ENCODE measurements at places on chromosomes 2 and 18.

- no peak for DNase-seq
These were observed 203.3 kb downstream of the TFCP2L1 start for GRCh38 chr2:121081701-121082100.

GRCh38 chr2:69242651-69243051 is 144.4 kb downstream of the GFPT1 start:
- no peak for DNase-seq

- peak; percentile 63 for DNase-seq
These were observed 1.2 kb upstream of the AFTPH start for GRCh38 chr2:64522843-64523428.

- no peak for DNase-seq
These were observed 526.8 kb downstream of the TDRD15 start for GRCh38 chr2:21650569-21650968.

GRCh38 chr2:84939426-84940087 is 31.4 kb upstream of the KCMF1 start:
- DNase-seq, result peak; percentile 66

DNA sequence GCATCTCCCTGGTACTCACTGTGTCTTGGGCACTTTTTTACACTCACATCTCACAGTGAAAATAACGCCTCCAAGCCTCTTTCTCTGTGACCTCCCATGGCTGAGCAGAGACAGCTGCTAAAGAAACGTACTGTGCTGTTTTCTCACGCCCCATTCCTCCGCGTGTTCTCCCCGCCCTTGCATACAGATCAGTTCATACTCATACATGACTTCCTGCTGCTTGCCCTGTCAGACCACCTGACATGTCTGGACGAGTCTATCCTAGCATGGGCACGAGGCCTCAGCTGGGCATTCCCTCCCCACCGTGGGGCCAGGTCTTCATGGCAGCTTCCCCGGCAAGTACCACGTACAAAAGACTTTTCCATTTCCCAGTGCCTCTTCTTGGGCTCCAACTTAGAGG is 21.2 kb upstream of the IL1A start:
- DNase-seq, result no peak

GRCh38 chr2:176461809-176462670 is 192.8 kb downstream of the MTX2 start:
- no peak for DNase-seq

DNA sequence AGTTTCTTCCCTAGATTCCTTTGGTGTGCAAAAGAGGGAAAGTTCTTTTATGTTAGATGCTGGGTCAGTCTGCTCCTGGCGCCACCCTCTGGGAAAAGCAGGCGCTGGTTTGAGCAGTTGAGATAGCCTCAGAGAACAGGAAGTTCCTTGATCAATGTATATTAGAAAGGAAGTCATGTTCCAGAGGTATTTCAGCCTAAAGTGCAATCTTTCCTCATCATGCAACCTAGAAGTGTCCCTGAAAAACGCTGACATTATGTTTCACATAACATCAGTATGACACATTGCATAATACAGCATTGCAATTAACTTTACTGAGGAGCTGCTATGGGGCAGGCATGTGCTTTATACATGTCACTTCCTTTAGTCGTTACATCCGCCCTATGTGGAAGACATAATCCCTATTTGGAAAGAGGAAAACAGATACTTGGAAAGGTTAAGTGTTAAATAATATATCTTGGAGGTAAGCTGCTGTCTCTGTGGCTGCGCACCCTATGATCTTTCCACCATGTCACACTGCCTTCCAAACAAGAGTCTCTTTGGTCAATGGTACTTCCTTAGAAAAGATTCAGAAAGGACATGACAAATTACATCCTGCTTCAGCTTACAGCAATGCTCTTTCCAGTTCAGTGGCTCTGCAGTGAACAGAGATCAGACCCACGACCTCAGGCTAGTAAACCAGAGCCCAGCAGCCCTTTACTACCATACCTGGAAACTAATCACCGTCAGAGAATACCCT is 369.7 kb downstream of the RAD51AP2 start:
- DNase-seq, result no peak

GRCh38 chr2:98524168-98524567 is 79.5 kb downstream of the INPP4A start:
- DNase-seq, result no peak

GRCh38 chr2:47373747-47374146 is 29.2 kb upstream of the MSH2 start:
- no peak for DNase-seq

GRCh38 chr2:64840426-64840881 is 148.7 kb upstream of the SLC1A4 start:
- DNase-seq, result no peak

- no peak for DNase-seq
These were observed 634 bp upstream of the CNDP1 start for GRCh38 chr18:74533666-74534065.

GRCh38 chr2:205658572-205658971 is 23.7 kb upstream of the NRP2 start:
- DNase-seq, result no peak

DNA sequence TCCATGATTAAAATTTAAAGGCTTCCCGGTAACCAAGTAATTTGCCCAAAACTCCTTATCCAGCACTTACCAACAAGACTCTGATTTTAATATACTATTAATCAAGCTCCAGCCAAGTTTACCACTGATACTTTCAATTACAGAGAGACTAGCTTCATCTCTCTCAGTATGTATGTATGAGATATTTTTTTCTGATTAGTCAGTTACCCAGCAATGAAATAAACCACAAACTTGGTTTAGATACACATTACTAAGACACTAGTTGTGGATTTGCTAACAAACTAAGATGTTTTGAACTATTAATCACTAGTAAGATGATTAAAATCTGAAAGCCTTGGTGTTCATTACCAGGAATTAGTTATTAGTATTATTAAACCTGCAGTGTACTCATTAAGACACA is 1272.2 kb upstream of the ACVR2A start:
- no peak for DNase-seq

DNA sequence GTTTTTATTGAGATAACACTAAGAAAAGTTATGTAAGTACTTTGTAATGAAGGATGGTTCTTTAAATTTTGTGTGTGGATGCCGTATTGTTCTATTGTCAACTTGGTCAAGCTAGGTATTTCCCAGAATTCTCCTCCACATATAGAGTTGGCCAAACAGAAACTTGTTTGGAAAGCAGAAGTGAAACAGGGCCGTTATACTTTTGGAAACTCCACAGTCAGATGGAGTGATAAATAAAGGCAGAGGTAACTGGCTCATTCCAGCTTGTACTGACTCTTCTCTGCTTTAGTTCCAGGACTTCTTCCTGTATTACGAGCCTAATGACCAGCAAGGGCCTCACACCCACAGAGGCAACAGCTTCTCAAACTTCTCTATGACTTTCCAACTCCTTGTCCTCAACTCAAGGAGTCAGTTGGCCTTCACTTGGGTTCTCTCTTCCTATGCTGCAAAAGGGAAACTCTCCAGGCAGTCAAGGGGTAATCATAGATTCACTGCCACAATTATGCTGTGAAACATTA is 16.4 kb upstream of the STARD7 start:
- DNase-seq, result no peak

DNA sequence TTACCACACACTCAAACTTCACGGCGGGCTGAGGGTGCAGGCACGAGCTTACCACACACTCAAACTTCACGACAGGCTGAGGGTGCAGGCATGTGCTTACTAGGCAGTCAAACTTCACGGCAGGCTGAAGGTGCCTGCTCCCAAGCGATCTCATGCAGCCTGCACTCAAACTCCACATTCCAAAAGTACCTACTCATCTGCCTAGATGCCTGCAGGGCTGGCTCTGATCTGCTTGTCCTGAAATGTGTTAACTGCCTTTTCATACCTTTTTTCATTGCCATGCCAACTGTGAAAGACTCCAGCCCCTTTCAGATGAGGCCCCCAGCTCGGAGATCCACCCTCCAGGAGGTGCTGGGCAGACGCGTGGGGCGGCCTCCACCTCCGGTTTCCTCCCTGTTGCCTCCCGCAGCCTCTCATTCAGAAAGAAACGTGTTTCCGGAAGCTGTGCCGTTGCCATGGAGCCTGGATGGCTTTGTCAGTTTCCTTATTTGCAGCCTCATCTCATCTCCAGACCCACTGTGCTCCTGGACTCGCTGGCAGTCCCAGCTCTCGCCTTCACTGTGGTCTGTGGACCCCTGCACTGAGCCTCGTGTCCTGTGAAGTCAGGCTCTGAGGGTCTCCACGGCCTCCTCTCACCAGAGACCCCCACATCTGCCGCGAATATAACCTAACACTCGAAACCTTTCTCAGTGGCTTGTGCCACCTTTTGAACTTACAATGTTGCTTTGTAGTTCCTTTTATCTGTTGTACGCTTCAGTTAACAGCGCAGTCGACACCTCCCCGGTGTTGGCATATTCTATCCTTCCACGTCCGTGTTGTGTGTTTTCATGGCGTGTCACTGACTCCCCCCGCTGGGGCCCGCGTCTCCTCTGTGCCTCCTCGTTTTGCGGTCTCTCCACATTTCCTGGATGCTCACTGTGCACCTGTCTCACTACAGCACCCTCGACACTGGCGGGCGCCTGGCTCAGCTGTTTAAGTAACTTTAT is 106.1 kb upstream of the ALKAL2 start:
- DNase-seq, result no peak

DNA sequence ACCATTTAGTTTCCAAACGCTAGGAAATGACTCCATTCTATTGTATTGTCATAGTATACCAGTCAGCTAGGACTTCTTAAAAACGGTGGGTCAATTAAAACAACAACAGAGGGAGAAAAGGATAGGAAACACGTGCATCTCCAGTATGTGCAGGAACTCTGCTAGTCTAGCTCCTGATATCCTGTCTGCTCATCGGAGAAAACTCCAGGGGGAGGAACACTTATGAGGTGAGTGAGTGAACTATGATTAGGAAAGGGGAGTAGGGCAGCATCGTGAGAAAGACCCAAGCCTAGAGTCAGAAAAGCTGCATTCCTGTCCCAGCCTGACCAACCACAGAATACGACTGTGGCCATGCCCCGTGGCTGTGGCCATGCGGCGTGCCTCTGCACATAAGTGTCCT is 34.2 kb downstream of the DTNB start:
- no peak for DNase-seq

DNA sequence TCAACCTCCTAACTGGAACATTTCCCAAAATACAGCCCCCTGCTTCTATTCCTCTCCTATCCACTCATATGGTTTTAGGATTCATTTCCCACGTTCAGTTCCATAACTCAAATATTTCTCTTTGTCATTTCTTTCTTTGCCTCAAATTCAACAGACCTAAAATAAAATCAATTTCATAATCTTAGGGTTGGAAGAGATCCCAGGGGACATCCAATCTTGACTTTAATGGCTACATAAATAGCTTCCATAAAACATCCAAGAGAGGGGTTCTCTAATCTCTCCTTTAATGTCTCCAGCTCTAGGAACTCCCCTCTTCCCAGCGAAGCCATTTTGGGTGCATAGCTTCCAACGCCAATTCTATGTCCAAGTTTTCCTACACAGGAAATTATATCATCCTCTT is 33.8 kb downstream of the RBKS start:
- DNase-seq, result no peak

- DNase-seq, result no peak
These were observed 143.8 kb downstream of the RNF152 start for GRCh38 chr18:61749031-61749430.

- no peak for DNase-seq
These were observed 6.6 kb upstream of the DSC3 start for GRCh38 chr18:31049189-31049588.

DNA sequence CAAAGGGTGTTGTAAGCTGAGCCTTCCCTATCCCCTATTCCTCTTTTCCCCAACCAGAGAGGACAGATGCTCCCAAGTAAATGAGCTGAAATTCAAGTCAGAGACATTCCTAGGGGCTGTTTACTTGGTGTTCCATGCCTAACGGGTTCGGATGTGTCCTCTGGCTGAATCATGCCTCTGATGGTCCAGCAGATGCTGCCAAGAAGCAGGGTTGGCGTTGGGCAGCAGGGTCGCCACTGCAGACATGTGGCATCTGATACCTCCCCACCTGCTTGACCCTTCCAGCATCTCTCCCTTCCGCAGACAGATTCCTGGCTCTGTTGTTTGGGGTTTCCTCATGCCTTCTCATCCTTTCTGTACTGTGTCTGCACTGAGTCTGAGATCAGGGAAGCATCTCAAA is 108.3 kb downstream of the HNRNPLL start:
- no peak for DNase-seq

- DNase-seq, result no peak
These were observed 141.7 kb downstream of the OTX1 start for GRCh38 chr2:63192169-63192888.

DNA sequence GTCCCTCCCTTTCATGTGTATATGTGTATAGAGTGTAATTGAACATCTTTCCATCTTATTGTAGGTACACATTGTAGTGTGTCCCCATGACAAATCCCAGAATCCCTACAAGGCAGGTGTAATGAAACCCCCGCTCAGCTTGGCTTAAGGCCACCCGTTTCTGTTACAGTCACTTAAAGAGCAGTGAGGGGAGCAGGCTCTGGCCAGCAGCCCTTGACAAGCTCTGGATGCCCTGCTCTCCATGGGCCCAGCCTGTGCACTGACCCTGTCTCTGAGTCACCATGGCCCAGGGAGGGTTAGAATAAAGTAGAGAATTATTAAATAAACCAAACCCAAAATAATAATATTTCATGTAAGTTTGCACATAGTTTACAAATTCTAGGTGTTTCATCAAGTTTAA is 17.2 kb upstream of the MAL start:
- DNase-seq, result no peak

- no peak for DNase-seq
These were observed 17.2 kb downstream of the SLC30A3 start for GRCh38 chr2:27245626-27246025.

GRCh38 chr18:24446453-24446852 is 14.0 kb upstream of the HRH4 start:
- DNase-seq, result no peak

DNA sequence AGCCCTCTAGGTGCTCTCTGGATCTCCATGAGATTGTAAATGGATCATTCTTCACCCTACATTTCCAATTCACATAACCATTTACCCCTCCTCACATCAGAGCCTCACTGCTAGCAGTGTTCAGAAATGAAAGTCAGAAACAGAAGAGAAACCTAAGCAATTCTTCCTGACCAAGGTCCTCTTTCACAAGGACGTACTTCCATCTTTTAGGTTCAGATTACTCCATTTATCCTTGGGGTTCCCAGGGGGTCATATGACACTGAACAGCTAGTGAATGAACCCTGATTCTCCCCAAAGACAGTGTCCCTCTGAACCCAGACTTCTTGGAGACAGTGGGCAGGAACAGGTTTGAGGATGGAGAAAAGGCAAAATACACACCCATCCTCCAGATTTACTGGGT is 12.9 kb upstream of the MARCO start:
- no peak for DNase-seq

DNA sequence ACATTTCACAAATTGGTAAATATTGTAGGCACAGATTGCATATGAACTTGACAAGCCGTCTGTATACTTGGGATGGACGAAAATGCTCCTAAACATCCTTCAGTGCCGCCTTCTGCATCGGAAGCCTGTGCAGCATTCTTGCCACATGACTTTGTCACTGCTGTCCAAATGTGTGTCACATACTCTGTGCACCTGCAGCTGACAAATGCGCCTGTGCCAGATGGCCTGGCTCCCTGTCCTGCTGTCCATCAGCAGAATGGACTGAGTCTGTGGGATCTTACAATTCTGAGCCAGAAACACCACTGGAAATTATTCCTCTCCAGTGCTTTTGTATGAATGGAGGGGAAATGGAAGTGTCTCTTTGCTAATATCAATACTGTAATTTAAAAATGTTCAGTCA is 89.9 kb downstream of the DCDC2C start:
- DNase-seq, result no peak
